NCI-H187 treated with DMSO at 0.1 percent for 48 hours (cell line): ENCODE measurements at places on chromosomes 16 and 17.

DNA sequence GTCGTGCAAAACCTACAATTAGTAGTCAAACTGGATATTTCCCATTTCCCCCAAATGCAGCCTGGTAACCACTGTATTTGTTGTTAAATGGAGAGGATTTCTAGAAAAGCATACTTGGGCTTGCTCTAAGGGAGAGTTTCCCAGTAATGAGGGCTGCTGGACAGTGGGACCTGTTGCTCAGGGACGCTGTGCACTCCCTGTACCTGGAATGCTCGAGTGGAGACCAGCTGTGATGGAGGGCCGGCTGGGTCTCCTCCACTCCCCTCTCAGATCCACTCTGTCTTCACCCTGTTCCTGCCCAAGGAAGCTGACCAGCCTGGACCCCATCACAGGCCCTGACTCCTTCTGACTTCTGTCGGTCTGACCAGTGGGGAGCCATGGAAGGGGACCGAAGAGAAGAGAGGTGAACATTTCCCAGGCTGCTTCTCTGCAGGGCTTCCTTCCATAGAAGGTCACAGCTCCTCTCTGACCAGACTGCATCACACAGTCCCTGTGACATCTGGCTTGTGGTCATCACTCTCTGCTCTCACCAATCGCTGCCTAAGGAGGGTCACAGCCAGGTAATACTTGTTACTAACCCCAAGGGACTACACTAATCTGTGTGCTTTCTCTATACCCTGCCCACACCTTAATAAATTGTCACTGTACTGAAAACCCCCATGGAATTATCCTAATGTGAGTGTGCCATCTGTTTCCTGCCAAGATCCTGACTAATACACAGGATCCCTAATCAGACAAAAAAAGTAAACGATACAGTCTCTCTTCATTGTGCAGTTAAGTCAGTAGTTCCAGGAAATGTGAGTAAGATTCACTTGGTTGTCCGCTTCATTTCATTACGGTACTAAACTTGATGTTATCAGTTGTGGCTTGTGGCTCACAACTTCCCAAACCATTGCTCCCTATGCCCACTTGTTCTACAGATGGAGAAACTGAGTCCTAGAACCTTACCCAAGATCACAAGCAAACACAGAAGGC lies 102.4 kb downstream of the CCT6B start:
- no peak for DNase-seq

DNA sequence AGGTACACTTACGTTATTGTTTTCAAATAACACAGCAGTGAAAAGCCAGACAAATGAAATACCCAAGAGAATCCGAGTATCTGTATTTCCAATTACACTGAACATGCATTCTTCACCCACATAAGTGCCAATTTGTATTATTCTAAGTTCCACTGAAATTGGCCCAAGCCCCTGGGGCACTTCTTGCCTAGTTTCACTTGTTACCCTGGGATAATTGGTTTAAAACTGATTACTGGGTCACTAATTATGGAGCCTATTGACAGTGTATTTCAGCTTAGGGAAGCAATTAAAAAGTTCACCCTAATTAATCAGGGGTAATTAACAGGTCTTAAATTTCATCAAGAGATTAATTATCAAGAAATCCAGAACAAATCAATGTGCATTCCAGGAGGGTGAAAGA lies 60.5 kb upstream of the HS3ST2 start:
- no peak for DNase-seq

DNA sequence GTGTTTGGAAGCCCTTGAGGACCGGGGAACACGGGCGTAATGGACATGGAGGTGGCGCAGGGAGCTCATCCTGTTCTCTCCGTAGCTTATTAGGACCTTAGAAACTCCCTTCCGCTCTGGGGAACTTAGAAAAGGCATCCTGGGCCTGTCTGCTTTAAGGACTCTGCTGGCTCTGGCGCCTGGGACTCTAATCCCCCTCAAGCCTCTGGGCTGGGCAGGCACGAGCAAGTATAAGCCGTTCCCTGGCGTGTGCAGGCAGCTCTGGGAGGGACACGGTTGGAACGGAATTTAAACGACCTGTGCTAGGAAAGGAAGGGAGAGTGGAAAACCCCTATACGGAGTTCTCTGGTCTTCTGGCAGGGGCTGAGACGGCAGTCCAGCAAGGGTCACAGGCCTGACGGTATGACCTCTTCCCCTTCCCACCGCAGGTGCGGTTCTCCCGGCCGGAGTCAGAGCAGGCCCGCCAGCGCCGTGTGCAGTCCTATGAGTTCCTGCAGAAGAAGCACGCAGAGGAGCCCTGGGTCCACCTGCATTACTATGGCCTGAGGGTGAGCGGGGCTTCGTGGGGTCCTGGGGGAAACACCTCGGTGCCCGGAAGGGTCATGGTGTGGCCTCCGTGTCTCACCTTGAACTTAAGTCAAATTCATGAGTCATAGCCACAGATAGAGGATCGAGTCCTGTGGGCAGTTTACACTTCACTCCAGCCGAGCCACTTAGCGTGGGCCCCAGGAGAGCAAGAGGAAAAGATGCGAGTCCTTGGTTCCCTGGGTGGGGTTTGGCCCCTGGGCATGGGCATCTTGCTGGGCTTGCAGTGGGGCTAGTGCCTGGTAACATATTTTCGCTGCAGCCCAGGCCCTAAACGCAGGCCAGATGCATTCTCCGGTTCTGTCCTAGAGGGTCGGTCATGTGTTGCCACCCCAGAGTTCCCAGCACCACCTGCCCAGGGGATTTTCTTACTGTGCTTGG lies 17.7 kb downstream of the POLR3E start:
- DNase-seq: no peak

- DNase-seq: no peak
These were observed 9.3 kb downstream of the JPT1 start for GRCh38 chr17:75144816-75145512.

DNA sequence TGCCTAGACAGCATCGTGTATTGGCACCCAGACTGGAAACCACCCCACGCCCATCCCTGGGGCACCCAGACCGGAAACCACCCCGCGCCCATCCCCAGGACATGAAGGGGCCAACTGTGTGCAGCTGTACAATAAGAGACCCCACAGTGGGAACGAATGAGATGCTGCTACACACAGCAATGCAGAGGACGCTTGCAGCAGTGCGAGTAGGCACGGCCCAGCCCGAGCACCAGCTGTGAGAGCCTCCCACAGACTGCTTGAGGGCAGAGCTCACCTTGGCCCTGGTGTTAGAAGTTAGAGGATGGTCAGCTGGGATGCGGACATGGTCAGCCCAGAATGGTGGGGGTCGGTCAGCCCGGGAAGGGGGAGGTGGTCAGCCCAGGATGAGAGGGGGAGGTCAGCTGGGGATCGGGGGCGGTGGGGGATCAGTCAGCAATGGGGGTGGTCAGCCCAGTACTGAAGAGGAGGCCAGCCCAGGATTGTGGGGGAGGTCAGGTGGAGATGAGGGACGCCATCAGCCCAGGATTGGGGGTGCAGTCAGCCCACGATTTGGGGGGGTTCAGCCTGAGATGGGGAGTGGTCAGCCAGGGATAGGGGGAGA lies 340.0 kb downstream of the C16orf95 start:
- no peak for DNase-seq

- no peak for DNase-seq
These were observed 29.6 kb upstream of the PHOSPHO1 start for GRCh38 chr17:49260011-49260816.

DNA sequence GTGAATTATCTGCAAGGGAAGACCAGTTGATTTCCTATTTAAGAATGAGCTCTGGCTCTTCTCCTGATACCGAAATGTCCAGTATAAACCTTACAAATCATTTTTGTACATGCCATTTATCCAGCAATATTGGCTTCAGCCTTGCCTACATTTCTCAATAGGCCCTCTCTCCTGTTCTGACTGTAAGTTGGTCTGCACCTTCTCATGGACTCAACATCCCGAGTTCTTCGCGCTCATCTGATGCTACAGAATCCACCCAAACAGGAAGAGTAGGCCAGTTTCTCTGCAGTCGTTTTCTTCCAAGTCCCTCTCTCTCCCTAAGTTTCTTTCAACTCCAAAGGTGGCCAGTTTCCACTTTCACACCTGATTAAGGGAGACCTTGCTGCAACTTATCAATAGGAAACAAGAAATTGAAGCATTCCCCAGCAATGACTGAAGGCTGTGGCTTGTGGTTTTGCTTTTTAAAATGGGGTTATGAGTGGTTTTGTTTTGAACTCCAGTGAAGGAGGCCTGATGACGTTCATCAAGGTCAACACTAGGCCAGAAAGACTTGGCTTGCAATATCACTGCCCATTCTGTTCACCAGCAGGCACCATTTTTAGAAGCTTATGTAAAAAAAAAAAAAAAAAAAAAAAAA lies 383.0 kb downstream of the MAF start:
- no peak for DNase-seq

- DNase-seq: no peak
These were observed 14.0 kb downstream of the VPS53 start for GRCh38 chr17:700504-701094.

DNA sequence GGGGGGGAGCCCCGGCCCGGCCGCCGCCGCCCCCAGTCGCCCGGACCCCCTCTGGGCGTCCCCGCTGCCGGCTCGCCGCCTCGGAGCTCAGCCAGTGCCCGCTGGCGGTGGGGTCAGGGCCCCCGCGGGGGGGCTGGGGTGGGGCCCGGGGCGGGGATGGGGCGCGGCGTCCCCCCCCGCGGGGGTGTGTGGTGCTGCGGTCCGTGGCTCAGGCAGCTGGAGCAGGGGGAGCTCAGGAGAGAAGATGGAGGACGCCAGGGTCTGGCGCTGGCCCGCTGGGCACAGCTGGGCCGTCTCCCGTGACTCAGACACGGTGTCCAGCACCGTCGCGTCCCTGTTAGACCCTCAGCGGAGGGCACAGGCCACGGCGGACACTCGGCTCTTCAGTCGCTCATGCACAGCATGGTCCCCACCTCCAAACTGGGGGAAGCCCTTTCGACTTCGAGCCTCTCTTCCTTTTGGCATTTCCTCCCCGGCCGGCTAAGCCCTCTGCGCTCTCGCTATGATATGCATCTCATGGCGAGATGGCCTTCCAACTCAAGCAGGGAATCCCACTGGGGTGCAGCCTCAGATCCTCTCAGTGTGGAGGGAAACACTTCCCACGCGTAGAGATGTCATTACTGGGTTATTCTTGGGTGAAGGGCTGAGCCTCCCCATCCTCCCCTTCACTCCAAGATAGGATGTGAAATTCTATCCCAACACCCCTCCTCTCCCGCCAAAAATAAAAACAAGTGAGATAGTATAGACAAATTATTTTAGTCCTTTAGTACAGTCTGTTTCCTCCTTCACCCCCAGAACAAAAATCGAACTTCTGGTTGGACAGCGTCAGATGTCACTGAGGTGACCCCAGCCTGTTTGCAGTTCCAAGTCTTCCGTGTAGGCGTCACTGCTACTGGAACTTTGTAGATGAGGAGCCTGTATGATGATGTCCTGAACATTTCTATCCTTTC lies 522 bp upstream of the VEZF1 start:
- no peak for DNase-seq

DNA sequence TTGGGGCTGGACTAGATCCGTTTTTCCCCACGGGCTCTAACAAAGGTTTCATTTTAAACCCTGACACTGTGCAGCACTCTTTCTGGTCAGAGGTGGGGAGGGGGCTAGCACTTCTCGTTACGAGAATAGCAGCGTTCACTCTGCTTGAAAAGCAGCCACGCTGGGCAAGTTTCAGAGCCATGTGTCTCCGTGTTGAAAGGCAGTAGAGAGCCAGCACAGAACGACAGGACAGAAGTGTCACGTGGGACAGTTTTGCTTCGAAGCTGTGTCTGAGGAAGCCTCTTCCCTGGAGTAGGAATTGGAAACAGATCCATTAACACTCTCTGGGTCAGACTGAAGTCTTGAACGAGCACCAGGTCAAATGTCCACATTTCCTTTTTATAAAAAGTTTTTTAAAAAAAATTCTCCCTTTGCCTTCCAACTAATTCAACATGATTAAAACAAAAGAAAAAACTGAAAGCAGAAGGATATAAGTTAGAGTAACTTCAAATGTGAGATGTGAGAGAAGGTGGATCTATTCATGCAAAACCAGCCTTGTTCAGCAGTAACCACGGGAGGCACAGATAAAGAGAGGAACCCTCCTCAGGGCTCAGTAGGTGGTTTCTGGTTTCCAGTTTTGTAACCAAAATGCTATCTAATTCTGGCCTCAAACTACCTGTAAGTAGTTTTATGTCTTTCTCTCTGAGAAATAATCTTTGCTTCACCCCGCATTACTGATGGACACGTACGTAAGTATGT lies 65.0 kb downstream of the SMG6 start:
- DNase-seq: no peak

DNA sequence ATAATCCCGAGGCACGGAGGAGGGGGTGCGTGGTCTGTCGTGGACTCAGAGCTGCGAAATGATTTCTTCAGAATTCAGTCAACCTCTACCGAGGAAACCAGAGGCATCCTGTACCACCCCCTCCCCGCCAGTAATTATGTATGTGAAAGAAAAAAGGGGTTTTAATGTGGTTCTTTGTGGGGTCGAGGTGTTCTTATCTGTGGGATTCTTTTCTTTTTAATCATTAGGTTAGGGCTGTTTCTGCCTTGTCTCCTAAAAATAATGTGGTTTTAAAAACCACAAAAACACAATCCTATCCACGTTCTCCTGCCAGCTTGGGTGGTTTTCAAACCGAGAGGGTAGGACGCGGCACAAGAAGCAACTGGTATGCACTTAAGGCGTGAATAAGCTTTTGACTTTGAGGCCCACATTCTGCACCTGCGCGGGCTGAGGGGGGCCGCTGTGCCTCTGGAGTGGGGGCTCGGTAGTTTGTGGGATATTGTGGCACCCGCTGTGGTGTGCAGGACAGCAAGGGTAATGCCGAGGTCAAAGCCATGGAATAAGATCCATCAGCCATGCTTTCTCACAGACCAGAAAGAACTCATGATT lies 1.0 kb downstream of the SLC47A1 start:
- no peak for DNase-seq
